Stimulated activated CD4-positive, alpha-beta T cell treated with anti-CD3 and anti-CD28 coated beads, Interleukin-15, amount 100 ng/mL, for 1 hour (primary cell): ENCODE measurements at places on chromosomes 7 and 10.

DNA sequence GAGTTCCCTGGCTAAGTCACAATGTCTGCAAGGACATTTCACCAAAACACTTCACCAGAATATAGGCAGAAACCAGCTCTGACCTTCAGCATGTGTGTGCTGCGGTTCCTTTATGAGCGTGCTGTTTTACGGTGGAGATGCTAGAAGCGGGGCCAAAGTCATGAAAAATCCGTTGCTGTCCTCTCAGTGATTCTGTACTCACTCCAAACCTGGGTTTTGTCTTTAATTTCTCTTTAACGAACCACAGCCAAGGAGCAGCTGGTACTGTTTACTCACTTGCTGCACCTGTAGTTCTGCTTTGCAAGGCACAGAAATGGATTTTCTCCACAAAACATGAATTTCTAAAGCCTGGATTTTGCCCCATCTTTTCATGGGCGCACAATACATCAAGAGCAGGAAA, 639.9 kb downstream of the PHTF2 start:
- DNase-seq = no peak

- DNase-seq = peak; percentile 25
These were observed 96.9 kb downstream of the HIPK2 start for GRCh38 chr7:139680676-139681462.

DNA sequence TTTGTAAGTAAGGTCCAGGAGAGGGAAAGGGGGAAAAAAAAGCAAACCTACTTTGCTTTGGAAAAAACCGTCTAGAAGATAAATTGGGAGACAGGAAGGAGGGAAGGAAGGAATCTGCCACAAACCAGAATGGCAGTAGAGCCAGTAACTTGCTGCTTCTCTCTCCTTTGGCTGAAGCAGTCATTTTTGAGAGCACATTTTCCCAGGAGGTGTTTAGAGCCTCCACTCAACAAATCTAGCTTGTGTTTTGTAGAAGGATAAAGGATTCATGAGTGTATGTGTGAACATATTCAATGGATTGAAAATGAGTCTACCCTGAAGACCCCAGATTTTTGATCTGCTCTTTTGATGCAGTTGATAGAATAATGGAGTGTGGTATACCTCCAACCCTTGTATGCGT, 2.6 kb downstream of the NRG3 start:
- DNase-seq = no peak

GRCh38 chr7:29359482-29360093, 165.0 kb downstream of the CHN2 start:
- DNase-seq = no peak

DNA sequence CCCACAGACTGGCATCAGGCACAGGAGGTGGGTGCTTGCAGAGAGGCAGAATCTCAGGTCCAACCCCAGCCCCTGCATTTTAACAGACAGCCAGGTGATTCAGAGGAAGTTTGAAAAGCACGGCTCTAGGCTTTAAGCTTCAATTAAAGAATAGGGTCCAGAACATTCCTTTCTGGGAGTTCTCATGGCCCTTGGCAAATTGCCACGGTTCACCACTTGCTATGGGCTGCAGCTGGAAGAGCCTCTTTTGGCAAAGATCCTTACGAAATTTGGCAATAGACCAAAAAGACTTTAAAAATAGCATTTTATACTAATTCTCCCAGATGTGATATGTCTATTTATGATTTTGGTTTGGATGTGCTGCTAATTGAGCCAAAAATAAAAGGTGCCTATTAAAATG, 148.1 kb downstream of the ITGA8 start:
- no peak for DNase-seq

DNA sequence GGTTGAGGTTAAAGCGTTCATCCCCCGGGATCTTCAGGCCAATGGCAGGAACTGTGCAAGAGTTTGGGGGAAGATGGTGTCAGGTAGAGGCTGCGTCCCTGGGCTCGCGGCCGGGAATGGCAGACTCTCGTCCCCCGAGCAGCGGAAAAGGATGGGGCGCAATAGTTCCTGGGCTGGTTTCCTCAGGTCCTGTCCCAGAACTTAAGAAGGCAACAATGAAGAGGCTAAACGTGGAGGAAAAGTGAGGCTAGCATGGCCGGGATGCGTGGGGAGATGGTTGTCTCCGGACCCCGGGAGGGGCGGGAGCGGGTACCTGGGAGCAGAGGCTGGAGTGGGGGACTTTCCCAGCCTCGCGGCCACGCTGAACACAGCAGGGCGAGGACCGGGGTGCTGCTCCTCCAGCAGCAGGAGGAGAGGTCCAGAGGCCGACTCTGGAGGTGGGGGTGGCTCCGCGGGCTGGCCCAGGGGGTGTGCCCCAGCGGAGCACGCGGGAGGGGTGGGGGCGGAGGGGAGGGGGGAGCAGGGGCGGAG, 882 bp downstream of the IRF5 start:
- no peak for DNase-seq

GRCh38 chr7:45143616-45144015, 14.0 kb upstream of the RAMP3 start:
- DNase-seq = no peak

- no peak for DNase-seq
These were observed 25.6 kb upstream of the NPS start for GRCh38 chr10:127523476-127523875.

DNA sequence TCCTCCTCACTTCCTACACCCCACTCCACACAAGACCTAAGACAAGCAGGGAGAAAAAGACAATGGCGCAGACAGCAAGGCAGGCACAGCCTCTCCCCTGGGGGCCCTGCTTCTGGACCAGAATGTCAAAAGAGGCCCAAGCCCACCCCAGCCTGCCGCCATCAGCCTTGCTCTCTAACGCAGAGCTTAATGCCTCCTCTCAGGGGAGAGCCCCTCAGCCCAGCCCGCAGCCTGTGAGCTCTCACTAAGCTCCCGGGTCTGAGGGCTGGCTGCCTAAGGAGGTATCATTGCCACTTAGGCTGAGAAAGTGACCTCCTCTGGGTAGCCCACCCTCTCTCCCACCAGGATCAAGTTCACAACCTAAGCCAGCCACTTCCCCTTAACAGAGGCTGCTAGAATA, 16.7 kb downstream of the SLIT1 start:
- no peak for DNase-seq

DNA sequence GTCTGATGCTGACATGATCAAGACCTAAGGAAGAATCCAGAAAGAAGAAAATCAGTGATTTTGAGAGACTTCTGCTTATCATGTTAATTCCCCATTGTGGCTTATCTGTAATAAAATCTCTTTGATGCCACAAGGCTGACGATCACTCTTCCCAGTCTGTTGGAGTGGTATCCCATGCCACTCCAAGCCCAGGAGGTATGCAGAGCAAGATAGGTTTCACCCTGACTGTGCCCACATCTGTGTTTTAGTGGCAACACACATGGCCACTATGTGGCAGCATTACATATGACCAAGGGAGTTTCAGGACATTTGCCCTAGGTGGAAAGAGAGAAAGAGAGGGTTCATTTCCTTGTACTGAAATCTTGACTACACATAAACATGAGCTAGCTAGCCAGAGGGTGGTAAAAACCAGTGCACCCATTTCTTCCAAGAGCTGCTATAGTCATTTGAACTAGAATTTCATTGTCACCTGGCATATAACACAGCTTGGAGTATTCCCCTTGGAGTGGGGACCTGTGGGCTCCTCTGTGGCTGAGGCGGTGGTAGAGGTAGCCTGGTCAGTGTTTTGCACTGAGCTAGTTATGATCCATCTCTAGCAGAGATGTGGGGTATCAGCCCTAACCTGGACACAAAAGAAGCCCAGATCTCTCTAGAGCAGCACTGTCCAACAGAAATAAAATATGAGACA, 20.8 kb downstream of the LAMB4 start:
- DNase-seq = no peak

DNA sequence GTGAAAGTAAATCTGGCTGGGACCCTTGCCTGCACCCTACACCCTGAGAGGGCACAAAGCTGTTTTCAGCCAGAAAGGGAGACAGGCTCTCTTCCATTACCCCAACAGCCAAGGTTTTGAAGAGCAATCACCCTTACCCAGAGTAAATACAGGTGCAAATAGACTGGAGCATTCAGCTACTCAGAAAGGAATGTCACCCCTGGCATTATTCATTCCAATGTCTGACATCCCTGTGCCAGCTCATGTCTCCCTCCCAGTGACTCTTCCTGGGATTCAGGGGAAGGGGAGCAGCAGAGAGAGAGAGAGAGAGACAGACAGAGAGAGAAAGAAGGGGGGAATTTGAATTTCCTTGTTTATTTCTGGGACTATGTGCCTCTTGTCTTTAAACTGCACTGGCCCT, 611.8 kb downstream of the SORCS3 start:
- DNase-seq = no peak

DNA sequence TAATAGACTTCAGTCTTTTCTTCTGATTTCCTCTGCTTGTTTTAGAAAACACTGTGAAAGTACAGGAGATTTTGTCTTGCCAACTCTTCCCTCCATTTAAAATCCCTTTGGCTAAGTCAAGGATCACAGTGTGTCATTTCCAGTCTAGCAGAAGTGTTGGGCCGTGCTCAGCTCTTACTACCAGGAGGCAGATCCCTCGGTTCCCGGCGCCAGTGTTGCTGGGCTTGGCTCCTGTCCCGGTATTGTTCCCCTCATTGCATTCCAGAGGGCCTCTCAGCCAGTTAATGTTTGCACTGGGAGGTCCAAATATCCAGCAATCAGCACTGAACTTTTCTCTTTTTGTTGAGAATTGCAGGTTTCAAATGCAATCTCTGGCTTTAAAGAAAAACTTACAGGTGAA, 612.1 kb upstream of the MGMT start:
- no peak for DNase-seq
